Activated CD4-positive, alpha-beta T cell treated with anti-CD3 and anti-CD28 coated beads, Interleukin-2, amount 50 U/mL, for 24 hours (primary cell): ENCODE measurements at places on chromosomes 13 and 19.

DNA sequence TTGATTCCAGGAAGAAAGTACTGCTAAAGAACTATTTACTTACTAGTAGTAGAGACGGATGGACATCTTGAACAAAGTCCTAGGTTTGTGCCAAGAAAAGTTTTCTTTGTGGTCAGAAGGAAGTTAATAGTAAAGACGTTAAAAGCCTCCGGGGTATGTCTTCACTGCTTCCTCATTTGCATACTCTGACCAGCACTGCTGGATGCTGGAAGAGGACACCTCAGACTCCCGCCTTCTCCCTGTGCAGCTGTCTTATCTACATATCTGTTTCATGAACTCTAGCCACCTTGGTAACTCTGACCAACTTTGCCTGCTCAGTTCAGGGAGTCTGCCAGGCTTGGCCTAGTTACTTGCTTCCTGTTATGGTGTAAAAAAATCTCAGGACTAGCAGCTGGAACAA is 1109.1 kb upstream of the MIR17HG start:
- DNase-seq = no peak

DNA sequence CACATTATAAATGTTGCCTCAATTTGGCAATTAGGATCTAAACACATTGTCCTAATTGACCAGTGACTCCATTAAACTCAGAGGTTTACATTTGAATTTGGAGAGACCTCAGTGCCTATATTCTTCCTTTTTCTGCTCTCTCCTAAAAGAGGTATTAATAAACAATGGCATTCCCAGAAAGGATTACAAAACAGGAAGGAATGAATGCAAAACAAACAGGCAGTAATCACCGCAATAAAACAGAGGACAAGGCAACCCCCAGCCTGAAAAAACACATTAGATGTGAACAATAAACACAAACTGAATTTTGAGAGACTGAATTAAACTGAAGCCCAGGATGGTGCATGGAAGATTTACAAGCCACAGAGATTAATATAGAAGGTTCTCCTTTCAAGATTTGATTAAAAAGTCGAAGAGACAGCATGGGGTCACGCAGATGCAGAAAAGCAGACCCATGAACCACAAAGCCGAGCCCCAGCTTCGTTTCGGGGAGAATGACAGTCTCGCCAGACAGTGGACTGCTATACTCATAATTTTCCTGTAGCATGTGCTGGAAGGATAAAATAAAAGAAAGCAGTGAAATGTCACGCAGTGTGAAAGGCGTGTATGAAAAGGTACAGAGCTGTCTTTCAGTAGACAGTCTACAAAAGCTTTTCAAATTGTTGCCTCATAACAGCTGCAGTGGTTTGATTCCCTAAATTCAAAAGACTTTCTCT is 503.0 kb downstream of the LIG4 start:
- no peak for DNase-seq

DNA sequence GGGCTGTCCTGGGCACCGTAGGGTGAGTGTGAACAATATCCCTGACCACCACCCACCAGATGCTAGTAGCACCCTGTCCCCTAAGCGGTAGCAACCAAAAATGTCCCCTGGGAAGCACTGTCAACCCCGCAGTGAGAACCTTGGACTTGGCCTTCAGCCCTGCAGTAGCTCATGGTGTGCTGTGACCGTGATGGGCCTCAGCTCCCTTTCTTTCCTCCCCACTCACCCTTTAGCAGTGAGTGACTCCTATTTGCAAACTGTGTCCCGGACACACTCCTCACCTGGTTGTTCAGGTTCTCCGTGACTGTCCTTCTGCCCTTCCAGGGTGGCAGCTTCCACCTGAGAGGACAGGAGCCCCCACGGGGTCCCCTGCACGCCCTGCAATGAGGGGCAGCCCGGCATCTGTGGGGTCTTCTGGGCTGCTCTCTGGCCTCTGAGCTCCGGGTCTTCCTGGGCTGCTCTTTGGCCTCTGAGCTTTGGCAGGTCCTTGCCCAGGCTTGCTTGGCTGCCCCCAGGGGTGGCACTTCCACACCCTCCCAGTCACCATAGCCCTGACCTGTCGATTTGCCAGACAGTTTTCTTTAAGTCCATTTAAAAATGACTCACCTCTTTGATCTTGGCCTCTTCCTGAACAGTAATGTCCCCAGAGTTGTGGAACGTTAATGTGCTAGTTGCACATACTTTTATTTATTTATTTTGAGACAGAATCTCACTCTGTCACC is 3.8 kb downstream of the KDM4B start:
- no peak for DNase-seq

DNA sequence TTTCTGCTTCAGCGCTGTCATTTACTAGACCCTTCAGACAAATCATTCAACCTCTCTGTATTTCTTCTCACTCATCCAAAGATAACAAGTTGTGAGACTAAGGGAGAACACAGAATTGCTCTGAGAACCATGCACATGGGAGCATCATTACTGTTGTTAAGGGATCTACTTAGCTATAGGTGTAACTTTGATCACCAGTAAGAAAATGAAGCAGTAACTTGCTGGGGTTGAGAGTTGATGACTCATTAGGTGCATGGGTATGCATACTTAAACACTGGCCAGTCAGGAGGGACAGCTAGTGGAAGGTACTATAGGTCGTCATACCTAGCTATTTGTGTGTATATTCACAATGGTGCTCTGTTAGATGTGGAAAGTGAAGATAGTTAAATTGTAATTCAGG is 61.5 kb downstream of the B3GLCT start:
- DNase-seq = no peak

DNA sequence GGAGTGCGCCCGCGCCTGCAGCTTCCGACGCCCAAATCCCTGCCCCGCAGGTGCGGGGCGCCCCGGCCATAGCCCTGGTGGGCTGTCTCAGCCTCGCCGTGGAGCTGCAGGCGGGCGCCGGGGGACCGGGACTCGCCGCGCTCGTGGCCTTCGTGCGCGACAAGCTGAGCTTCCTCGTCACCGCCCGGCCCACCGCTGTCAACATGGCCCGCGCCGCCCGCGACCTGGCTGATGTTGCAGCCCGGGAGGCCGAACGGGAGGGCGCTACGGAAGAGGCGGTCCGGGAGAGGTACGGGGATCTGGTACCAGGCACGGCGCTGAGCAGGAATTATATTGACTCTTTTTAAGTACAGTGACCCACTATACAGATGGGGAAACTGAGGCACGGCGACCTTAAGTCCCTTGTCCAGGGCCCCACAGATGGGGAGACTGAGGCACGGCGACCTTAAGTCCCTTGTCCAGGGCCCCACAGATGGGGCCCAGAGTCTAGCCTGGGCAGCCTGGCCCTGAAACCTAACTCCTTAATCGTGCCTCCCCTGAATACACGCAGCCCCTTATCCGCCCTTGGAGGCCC is 586 bp downstream of the MRI1 start:
- DNase-seq = no peak

- DNase-seq = no peak
These were observed 16.4 kb downstream of the HDGFL2 start for GRCh38 chr19:4488496-4488895.

DNA sequence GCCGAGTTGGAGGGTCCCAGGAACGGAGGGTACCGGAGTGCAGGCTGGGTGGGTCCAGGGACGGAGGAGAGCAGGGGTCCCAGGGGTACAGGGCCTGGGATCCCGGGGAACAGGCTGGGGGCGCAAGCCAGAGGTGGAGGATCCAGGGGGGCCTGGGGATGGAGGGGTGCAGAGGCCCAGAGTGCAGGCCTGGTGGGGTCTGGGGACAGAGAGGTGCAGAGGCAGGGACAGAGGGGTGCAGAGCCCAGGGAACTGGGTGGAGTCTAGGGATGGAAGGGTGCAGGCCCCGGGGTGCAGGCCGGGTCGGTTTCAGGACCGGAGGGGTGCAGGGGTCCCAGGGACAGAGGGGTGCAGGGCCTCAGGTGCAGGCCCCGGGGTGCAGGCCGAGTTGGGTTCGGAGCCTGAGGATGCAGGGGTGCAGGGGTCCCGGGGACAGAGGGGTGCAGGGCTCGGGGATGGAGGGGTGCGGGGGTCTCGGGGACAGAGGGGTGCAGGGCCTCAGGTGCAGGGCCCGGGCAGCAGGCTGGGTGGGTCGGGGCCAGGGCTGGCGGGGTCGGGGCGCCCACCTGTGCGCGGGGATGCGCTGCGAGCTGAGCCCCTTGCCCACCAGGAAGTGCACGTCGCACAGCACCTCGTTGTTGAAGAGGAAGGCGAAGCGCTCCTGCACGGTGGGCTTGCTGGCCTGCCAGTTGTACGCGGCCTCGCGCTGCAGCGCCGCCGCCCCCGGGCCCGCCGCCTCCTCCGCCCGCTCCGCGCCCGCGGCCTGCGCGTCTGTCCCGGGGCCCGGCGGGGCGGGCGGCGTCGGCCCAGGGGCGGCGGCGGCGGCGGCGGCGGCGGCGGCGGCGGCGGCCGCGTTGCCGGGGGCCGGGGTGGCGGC is 545 bp downstream of the BTBD2 start:
- no peak for DNase-seq

DNA sequence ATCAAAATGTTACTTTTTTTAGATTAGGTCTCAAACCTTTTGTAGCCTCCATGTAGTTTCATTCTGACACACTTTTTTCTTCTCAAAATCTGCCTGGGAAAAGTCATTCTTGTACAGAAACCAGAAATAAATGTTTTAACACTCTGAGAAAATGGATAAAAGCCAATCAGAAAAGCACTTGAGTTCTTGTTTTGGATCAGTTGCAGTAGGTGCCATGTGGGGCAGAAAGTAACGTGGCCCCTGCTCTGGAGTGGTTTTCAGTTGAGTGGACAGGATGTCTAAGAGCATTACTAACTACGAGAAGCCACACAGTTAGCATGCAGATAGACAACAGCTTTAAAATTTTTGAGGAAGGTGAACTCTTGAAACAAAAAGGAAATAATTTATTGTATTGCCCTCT is 19.1 kb downstream of the GPR183 start:
- DNase-seq = no peak

- DNase-seq = no peak
These were observed 33.9 kb upstream of the CEACAM21 start for GRCh38 chr19:41541990-41542584.

DNA sequence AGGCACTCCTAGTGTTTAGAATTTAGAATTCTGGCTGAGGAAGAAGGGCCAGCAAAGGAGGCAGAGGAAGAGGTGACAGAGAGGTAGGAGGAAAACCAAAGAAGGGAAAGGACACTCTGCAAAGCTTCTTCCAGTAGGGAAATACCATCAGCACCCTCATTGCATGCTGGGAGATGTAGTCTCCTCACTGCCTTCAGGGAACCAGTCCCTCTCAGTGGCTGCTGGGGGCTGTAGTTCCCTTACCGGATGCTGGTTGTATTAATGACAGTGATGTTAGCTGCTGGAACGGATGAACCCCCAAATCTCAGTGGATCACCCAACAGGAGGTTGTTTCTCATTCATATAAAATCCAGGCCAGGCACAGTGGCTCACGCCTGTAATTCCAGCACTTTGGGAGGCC is 10.1 kb downstream of the GRIN2D start:
- peak; percentile 25 for DNase-seq

DNA sequence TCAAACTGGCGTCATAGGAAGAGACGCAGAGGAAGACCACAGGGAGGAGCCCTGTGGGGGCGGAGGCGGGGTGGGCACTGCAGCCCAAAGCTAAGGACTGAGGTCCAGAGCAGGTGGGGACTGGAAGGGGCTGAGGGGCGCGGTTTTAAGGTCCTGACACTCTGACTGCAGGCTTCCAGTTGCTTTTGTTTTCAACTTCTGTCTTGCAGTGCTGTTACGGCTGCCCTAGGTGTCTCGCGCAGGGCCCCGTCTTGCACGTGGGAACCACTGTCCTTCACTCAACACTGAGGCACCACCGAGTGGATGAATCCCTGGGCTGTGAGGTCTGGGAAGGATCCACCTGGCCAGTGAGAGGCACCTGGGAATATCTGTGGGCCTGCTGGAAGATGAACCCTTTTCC is 76.0 kb downstream of the TEX29 start:
- DNase-seq = no peak

- no peak for DNase-seq
These were observed 29.0 kb upstream of the ZNF564 start for GRCh38 chr19:12580180-12580694.

DNA sequence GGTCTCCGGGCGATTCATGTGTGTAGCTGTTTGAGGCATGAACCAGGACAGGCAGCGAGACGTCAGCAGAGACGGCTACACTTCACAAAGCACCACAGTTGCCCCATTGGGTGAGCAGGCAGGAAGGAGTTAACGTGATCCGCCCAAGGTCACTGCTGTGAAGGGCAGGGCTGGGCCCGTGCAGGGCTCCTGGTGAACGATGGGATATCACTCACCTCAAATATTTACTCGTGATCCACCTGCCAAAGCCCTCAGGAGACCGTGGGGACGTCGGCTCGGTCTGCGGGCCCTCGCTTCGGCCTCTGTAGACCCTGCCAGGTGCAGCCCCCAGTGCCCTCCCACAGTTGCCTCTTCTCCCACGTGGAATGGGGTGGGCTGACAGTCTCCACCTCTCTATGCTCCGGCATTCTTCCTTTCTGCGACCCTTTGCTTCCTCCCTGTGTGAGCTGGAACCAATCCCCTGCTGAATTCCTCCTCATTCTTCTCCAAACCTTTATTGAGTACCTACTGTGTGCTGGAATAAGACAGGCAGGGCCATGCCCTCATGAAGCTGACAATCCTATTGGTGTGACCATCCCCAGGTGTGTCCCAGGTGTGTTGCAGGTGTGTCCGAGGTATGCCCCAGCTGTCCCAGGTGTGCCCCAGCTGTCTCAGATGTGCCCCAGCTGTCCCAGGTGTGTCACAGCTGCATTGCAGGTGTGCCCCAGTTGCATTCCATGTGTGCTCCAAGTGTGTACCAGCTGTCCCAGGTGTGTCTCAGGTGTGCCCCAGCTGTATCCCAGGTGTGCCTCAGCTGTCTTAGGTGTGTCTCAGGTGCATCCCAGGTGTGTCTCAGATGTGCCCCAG is 2.0 kb upstream of the GRK1 start:
- DNase-seq = no peak

- DNase-seq = no peak
These were observed 153.6 kb upstream of the TMTC4 start for GRCh38 chr13:100828226-100828625.

- no peak for DNase-seq
These were observed 218.7 kb upstream of the GPC6 start for GRCh38 chr13:93007928-93008327.

- DNase-seq = no peak
These were observed 37.1 kb downstream of the ANKRD10 start for GRCh38 chr13:110877737-110878258.

- no peak for DNase-seq
These were observed 199.2 kb upstream of the MAB21L1 start for GRCh38 chr13:35675651-35676050.

DNA sequence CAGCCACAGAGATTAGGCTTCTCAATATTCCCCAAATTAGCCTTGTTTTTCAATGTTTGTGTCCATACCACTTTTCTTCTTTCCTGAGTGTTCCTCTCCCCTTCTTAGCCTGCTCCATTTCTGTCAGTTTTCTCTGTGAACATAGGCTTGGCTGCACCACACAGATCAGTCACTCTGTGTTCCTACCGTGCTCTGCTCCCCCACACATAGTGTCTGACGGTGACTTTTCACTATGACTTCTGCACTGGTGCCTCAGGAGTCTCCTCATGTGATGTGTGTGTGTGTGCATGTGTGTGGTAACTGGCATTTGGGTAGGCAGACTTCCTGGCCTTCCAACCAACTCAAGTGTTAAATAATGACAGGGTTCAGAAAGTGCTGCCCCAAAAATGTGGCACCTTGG is 47.9 kb upstream of the MYCBP2 start:
- no peak for DNase-seq

- DNase-seq = no peak
These were observed 11.7 kb upstream of the CASP14 start for GRCh38 chr19:15037586-15037985.
